ENCODE measurements at places on chromosomes 12 and 14.
A peak's percentile ranks its signal among the peaks of the same experiment; 100 is the strongest.

DNA sequence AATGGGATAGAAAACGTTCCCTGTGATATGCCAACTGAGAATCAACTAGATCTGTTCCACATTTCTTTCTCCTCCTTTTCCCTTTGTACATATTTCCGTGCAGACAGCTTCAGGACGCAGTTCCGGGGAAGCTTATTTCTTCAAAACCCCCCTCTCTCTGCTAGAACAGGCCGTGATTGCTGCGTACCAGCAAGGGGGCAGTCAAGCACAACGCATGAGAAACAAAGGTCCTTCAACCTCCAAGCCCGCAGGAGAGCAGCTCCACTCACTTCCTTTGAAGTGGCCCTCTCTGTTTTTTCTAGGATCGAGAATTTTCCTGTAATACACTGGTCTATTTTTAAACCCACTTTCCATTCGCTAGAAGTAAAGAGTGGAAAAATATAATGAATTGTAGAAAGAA lies 80.8 kb downstream of the ZNF664 start:
- DNase-seq, result no peak

DNA sequence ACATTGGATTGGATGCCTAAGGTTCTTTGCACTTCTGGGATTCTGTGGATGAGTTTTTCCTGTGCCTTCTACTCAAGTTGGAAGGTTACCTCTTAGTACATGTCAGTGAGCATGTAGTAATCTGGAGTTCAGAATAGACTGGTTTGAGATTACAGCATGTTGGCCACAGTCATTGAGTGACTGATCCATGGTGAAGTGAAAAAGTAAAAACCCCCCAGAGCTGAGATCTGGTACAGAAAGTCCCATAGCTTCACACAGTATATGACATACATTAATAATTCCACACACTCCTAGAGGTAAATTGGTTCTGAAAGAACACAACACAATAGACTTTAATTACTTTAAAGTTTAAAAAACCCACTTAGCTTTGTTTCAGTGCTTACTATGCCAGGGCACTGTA lies 11.9 kb upstream of the CCND2 start:
- DNase-seq, result no peak

GRCh38 chr14:24852312-24853060 lies 197.5 kb downstream of the STXBP6 start:
- DNase-seq, result no peak

DNA sequence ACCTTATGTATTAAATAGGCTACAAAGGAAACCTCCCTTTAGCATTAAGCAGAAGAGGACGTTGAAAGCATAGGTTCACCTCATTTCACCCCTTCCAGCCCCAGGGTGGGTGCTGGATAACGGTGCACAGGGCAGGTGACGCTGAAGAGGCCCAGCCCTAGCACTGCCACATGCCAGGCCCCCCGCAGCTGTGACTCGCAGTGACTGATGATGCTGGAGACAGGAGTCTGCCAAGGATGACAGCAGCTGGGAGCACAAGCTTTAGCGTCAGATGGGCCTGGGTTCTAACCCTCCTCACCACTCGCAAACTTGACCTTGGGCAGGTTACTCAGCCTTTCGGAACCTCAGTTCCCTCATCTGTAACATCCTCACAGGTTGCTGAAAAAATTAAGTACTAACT lies 76.7 kb downstream of the TBK1 start:
- no peak for DNase-seq

DNA sequence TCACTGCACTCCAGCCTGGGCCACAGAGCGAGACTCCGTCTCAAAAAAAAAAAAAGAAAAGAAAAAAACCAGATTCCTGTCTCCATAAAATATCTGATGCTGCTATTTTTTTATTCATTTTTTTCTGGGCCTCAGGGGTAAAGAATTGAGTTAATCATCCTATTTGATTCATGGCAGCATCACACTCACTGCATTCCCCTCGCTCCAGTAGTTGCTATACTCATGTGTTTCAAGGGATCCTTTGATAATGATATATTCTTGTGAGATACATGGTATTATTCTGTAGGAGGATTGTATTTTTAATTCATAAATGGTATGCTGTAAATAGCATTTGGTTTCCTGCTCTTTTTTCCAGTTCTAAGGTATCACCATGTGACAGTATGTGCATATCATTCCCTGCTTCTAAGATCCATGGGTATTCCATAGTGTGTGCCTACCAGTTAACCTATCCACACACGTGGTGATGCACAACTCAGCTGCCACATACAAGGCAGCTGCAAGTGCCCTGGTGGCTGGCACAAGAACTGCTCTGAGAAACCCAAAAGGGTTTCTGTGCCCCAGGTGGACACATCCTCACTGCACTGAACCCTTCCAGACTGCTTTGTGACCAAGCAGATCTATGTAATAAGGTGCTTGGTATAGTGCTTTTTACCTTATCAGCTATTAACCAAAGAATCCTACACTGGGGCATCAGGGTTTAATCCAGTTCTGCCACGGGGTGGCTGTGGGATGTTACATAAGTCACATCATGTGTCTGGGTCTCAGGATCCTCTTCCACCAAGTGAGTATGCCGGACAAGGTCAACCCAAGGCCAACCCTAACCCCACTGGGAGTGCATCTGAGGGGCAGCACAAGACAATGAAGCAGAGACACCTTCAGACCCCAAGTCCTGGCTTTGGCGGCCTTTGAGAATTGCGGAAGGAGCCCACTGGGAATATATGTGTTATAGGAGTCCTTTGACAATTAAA lies 74.6 kb downstream of the ZFP36L1 start:
- peak; percentile 64 for DNase-seq

DNA sequence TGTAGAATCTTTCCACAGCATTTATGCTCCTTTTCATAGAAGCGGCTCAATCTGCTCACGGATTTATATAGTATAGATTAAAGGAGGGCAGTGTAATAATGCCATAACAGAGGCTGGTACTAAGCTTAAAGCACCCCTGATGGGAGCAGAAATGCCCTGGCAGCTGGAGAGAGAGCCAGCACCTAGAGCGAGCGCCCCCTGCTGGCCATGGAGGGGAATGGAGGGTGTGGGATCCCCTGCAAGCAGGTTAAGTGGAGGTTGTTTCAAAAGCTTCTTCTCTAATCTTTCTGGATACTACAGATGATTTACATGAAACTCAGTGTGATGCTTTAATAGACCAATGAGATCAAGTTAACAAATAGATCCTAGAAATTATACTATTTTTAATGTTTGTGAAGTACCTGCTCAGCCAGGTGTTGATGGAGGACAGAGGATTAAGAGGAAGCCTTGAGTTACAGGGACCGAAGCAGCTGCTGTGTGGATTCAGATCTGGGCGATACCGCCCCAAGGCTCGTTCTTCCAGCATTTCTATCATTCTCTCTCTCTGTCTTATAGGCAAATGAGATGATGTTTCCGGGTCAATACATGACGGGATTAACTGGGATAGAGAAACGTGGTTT lies 1519.3 kb upstream of the TMEM132C start:
- DNase-seq, result peak; percentile 5

- peak; percentile 30 for DNase-seq
These were observed 99.0 kb downstream of the RTN1 start for GRCh38 chr14:59771577-59771976.

DNA sequence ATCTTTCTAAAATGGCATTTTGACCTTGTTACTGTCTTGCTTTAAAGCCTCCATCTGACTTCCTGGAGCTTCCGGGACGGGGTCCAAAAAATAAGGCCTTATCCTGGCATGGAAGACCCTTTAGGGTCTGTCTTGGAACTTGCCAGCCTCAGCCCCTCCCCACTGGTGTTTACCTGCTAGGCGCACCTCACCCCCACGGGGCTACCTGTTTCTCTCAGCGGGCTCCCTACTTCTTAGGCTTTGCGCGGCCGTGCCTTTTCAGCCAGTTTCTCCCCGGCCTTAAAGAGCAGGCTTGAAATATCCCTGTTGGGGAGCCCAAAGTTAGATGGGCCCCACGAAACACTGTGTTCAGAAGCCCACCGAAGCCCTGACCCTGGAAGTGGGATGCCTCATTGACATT lies 5.1 kb downstream of the RTL1 start:
- no peak for DNase-seq
